ENCODE measurements at places on chromosomes 4 and X.

- DNase-seq = no peak
- H3K4me1 ChIP-seq = peaks cover 6% of the 10 kb centered on the region
- H3K36me3 ChIP-seq = no peaks in the 10 kb centered on the region
- no peaks in the 10 kb centered on the region for H3K27me3 ChIP-seq
Observed at GRCh38 chr4:26298198-26298947, 22.4 kb upstream of the RBPJ start.

GRCh38 chr4:48976041-48976440, 10.0 kb upstream of the CWH43 start:
- no peak overlapping the region for H3K27ac ChIP-seq
- no peak overlapping the region for H3K4me3 ChIP-seq
- DNase-seq = no peak
- peaks cover 4% of the 10 kb centered on the region for H3K36me3 ChIP-seq
- peaks cover 81% of the 10 kb centered on the region for H3K27me3 ChIP-seq

GRCh38 chrX:5236096-5236495, 992.6 kb downstream of the NLGN4X start:
- no peaks in the 10 kb centered on the region for H3K4me1 ChIP-seq
- H3K27ac ChIP-seq = no peak overlapping the region
- no peak overlapping the region for H3K4me3 ChIP-seq
- H3K27me3 ChIP-seq = no peaks in the 10 kb centered on the region
- no peak for DNase-seq

DNA sequence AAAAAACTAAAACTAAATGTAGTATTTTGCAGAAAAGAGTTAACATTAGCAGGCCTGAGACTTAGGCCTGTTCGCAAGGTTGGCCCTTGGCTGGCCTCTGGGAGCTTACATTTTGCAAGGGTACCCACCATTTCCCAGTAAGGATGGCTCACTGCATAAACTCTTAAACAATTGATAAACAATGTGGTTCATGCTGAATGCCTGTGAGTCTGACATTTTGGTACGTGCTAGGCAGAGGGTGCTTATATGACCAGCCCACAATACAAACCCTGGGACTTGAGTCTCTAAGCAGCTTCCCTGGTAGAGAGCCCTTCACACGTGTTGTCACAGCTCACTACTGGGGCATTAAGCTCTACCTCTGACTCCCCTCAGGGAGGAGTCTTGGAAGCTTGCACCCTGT, 7.4 kb downstream of the PRPS2 start:
- H3K4me3 ChIP-seq = no peak overlapping the region
- peaks cover 15% of the 10 kb centered on the region for H3K36me3 ChIP-seq
- H3K27me3 ChIP-seq = no peaks in the 10 kb centered on the region
- H3K27ac ChIP-seq = no peak overlapping the region
- DNase-seq = no peak
- peaks cover 5% of the 10 kb centered on the region for H3K4me1 ChIP-seq

- DNase-seq = no peak
- H3K27me3 ChIP-seq = peaks cover 23% of the 10 kb centered on the region
- no peaks in the 10 kb centered on the region for H3K4me1 ChIP-seq
- H3K27ac ChIP-seq = no peak overlapping the region
Observed at GRCh38 chr4:55561889-55562288, 15.2 kb upstream of the CLOCK start.

- H3K27ac ChIP-seq = no peak overlapping the region
- no peak overlapping the region for H3K4me3 ChIP-seq
- no peak for DNase-seq
- peaks cover 18% of the 10 kb centered on the region for H3K27me3 ChIP-seq
Observed at GRCh38 chr4:26207631-26208030, 113.2 kb upstream of the RBPJ start.

DNA sequence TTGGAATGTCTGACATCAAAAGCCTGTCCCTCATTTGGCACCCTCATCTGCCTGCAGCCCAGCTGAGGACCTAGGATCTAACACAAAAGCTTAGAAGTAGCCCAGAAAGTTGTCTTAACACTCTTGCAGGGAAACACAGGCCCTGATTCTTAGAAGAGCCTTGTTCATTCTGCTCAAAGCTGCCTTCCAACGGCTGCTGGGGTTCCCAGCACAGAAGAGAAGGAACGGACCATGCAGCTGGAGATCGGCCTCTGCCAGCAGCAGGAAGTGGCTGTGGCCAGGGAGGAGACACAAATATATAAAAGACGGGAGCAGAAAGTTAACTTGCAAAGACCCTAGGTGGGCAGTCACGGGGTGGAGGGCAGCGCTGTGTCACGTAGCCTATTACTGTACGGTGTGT, 20.4 kb downstream of the PRPS2 start:
- no peaks in the 10 kb centered on the region for H3K27me3 ChIP-seq
- no peak for DNase-seq
- H3K36me3 ChIP-seq = peaks cover 9% of the 10 kb centered on the region
- no peaks in the 10 kb centered on the region for H3K4me1 ChIP-seq
